ENCODE measurements at places on chromosomes 6 and 20.

- DNase-seq = no peak
These were observed 41.9 kb downstream of the ZFAND3 start for GRCh38 chr6:37861452-37861851.

DNA sequence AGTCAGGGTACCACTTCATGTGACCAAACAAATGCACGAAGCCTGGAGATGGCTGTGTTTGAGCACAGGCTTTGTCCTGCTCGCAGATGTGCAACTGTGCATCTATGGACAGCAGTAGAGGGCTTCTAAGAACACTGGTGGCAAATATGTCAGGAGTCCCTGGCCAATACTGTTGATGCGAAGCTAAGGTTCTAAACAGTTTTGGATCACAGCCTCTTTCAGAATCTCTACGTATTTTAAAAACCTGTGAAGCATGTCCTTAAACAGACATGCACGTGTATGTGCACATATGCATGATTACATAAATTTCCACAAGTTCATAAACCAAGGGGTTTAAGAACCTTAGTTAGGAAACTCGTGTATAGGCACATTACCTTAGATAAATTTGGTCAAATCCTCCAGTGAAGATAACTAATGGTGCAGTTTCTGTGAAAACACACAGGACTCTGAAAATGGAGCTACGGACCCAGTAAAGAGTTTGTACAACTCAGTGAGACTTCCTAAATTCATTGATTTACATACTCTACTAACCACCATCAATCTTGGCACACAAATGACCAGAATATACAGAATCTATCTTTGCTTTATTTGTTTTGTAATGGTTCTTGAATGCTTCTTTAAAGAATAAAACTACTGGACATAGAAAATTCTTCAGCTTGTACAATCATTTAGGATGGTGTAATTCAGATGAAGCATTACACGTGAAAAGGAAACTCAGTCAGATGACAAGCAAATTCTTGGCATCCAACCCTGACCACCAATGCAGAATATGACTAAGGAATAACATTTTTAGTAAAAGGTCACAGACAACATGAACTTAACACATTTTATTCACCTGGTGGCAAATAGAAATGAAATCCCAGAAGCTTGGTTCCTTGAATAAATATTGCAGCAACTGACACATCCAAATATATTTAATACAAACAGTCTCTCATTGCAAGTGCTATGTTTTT, 27.4 kb downstream of the KCNQ5 start:
- DNase-seq = no peak

DNA sequence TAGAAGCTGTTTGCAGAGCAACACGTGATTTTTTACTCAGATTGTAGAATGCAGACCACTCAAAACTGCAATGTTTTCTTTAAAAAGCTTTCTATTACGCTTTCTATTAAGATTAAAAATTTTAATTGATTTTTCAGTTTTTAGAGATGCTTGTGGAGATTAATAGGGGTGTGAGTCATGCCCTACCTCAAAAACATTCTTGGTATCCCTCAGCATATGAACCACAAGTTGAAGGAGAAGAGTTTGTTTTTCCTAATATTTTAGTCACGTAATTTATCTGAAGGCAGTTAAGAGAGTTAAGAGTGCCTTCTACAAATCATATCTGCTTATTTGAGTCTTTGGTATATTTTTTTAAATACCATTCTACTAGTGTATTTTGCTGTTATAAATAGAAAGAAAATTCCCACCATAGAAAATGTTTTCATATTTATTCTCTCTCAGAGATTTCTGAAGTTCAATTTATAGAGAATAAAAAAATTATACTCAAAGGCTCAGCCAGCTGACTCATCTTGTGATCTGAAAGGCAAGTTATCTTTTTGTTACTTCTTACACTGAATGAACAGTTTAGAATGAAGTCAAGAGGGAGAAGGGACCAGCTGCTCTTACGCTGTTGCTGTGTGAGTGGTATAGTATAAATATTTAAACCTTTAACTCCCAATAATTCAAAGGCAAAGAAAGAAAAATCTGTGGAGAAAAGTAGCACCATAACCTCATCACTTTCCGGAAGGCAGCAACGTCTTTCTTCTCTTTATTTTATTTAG, 7.6 kb downstream of the RIPOR2 start:
- DNase-seq = no peak

- no peak for DNase-seq
These were observed 35.4 kb upstream of the E2F3 start for GRCh38 chr6:20366082-20366830.

DNA sequence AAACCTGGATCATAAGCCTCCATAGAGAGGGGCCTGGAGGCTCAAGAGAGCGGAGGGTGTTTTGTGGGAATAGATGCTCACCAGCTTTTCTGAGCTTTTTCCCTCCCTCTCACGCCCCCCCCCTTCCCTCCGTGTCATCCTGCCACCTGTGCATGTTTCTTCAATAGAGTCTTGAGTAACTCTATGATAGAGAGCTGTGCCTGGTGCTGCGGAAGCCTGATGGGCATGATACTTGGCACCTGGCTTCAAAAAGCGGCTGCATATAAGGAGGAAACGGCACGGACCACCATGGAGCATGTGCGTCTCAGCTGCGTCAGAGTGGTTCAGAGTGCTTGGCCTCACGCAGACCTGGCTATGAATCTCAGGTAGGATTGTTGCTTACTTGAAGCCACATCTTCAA, 198.9 kb downstream of the CDH4 start:
- DNase-seq = no peak

DNA sequence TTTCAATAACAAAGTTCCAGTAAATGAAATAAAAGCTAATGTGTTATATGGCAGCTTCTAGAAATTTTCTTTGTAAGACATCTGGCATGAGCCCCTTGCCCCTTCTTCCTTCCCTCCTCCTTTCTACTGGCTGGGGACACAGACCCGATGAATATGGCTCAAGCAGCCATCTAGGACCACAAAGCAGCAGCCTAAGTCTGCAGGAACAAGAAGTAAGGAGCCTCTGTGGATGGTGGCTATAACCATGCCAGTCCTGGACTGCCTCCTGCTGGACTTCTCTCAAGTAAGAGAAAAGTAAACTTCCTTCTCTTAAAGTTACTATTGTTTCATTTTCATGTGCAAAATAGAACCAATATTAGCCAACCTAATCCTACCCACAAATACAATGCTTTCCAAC, 114.9 kb upstream of the DST start:
- no peak for DNase-seq

DNA sequence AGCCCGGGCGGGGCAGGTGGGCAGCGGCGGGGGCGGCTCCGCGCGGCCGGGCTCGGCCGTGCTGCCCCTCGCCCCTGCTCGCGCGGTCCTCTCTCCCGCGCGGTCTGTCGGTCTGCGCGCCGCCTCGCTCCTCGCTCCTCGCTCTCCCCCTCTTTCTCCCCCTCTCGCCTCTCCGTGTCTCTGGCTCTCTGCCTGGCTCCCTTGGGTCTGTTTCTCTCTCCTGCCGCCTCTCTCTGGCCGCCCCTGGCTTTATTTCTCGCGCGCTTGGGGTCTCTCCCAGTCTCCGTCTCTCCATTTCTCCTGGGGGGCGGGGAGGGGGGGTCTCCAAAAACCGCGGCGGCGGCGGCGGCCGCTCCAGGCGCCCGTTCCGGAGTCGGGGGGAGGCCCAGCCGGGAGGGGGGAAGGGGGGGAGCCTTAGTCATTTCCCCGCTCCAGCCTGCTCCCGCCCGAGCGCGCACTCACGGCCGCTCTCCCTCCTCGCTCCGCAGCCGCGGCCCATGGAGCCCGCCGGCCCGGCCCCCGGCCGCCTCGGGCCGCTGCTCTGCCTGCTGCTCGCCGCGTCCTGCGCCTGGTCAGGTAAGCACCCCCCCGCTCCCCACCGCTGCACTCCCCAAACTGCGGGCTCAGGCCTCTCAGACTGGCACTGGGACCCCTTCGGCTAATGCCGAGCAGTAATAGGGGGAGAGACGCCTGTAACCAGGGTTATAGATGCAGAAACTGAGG, at the start of gene SIRPA:
Gene SIRPA, plus strand, starts transcription at position 457 of the 723 bp plus-strand sequence. Its CDS starts 41 bp downstream, at position 498.
- no peak for DNase-seq

Data from stimulated activated CD8-positive, alpha-beta memory T cell treated with anti-CD3 and anti-CD28 coated beads, Interleukin-7, amount 100 ng/mL, for 48 hours (primary cell).